Vagina (tissue), 2 donors: ENCODE measurements at places on chromosomes 4 and X. TPM values are rescaled to one million over a fixed set of nuclear protein-coding genes. Genes with fewer than 3 reads are reported as not detected.
A peak's percentile ranks its signal among the peaks of the same experiment; 100 is the strongest.

SOD3 gene
- total RNA-seq: 280 TPM

HELT gene
- not detected for total RNA-seq

- H3K36me3 ChIP-seq: no peaks in the 10 kb centered on the region
- no peaks in the 10 kb centered on the region for H3K4me1 ChIP-seq
- H3K27me3 ChIP-seq: no peaks in the 10 kb centered on the region
- no peak for DNase-seq
- H3K27ac ChIP-seq: no peak overlapping the region
Measured at GRCh38 chr4:128159967-128160366, 98.9 kb downstream of the LARP1B start.

DAPP1 gene
- 22.6 TPM for total RNA-seq

DNA sequence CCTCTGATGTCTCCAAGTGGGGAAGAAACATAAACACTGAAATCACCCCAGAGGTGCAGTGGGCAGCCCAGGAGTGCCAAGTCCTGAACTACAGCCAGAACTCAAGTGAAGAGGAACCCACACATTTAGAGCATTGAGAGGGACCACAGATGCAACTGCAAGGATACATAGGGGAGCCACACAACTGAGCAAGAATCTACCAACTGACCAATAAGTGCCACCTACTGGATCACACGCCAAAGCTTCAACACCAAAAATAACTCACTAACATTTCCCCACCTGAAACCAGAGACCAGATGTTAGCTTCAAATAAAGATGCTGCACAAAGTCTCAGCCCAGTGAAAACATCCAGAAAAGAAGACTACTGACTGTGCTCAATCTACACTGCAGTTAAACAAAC lies 276.7 kb upstream of the GRIA3 start:
- H3K27ac ChIP-seq: no peak overlapping the region
- no peak overlapping the region for H3K4me3 ChIP-seq
- no peaks in the 10 kb centered on the region for H3K4me1 ChIP-seq

DNA sequence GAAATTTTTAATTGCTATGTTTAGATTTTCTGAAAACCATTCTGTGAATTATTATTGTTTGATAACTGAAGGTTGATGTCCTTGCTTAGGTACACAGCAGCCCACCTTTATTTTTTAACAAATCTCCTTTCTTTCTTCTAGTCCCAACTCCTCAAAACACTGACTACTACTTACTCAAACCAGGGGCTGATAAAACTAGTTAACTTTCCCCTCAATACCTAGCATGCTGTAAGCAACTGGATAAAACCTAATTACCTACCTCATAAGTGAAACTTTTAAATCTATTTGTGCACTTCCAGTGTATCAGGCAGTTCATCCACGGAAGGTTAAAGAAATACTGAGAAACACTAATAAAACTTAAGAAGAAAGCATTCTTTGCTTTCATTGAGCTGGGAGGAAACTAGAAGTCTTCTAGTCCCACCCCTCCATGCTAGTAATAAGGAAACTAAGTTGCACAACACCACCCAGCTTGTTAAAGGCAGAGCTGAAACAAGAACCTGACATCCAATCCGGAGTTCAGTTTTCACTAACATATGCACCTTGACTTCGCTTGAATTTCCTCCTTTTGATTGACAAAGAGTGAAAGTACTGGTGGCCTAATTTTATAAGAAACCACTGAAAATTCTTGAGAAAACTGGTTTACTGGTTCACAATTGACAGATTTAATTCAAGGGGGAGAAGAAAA lies 180.2 kb upstream of the TET2 start:
- no peak for DNase-seq
- no peaks in the 10 kb centered on the region for H3K27me3 ChIP-seq
- H3K36me3 ChIP-seq: no peaks in the 10 kb centered on the region
- H3K4me1 ChIP-seq: peaks cover 6% of the 10 kb centered on the region
- H3K27ac ChIP-seq: peak overlapping the region; percentile 15

DNA sequence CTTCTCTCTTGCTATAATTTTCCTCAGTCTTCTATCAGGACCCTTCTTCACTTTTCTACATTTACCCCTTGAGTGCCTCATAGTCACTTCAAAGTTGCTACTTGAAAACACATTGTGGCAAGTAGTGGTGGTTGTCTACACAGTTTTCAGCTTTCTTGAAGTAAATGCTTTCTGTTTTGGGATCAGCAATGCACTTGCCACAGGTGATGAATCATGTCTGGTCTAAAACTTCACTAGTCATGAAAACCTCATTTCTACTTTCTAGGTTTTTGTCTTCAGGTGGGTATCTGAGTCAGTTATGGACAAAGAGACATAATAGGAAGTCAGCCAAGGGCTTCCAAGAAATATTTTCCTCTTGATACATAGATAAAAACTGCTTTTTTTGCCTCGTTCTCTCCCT lies 359.2 kb downstream of the CCSER1 start:
- DNase-seq: no peak
- H3K36me3 ChIP-seq: no peaks in the 10 kb centered on the region
- no peak overlapping the region for H3K27ac ChIP-seq
- H3K4me1 ChIP-seq: no peaks in the 10 kb centered on the region

TCEAL5 gene
- total RNA-seq: 0.98 TPM

GRCh38 chrX:119971184-119971583 lies 27.6 kb upstream of the NKAP start:
- H3K4me3 ChIP-seq: no peak overlapping the region
- no peaks in the 10 kb centered on the region for H3K36me3 ChIP-seq
- H3K4me1 ChIP-seq: no peaks in the 10 kb centered on the region
- H3K27ac ChIP-seq: no peak overlapping the region
- no peaks in the 10 kb centered on the region for H3K27me3 ChIP-seq
- DNase-seq: no peak

DNA sequence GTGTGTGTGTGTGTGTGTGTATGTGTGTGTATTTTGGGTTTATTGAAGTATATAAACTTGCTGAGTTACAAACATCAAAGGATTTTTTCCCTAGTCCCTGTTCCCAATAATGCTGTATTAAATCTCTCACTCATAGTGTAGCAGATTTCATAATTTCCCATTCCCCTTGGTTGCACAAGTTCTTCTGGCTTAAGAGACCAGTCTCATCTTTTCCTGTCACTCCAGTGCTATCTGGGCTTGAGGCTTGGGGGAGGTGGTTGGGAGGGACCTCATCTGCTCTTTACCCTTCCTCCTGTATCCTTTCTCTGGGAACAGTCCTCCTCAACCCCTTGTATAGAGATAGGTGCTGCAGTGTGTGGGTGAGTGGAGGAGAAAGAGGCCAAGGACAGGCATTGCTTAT lies 285.4 kb upstream of the BOD1L1 start:
- H3K4me1 ChIP-seq: no peaks in the 10 kb centered on the region
- DNase-seq: no peak
- no peak overlapping the region for H3K27ac ChIP-seq
- no peak overlapping the region for H3K4me3 ChIP-seq
- no peaks in the 10 kb centered on the region for H3K36me3 ChIP-seq

DNA sequence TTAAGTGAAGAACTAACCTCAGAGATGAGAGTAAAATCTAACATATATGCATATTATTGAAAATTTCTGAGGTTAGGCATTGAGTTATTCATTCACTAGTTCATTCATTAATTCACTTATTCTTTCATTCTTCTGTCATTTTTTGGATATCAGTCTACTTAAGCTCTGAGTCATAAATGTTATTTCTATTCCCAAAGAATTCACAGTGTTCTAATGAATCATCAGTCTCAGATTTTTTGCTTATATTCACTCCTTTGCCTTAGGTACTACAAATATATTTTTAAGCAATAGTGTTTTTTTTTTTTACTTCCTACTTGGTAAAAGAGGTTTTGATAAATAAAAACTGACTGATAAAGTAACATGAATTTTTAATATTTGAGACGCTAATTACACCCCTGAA lies 95.2 kb upstream of the DKK2 start:
- H3K36me3 ChIP-seq: no peaks in the 10 kb centered on the region
- DNase-seq: no peak
- H3K4me1 ChIP-seq: no peaks in the 10 kb centered on the region
- H3K27ac ChIP-seq: no peak overlapping the region
- H3K4me3 ChIP-seq: no peak overlapping the region
- no peaks in the 10 kb centered on the region for H3K27me3 ChIP-seq

HELQ gene
- total RNA-seq: 14.2 TPM

KLHL15 gene
- total RNA-seq: 9.8 TPM

DNA sequence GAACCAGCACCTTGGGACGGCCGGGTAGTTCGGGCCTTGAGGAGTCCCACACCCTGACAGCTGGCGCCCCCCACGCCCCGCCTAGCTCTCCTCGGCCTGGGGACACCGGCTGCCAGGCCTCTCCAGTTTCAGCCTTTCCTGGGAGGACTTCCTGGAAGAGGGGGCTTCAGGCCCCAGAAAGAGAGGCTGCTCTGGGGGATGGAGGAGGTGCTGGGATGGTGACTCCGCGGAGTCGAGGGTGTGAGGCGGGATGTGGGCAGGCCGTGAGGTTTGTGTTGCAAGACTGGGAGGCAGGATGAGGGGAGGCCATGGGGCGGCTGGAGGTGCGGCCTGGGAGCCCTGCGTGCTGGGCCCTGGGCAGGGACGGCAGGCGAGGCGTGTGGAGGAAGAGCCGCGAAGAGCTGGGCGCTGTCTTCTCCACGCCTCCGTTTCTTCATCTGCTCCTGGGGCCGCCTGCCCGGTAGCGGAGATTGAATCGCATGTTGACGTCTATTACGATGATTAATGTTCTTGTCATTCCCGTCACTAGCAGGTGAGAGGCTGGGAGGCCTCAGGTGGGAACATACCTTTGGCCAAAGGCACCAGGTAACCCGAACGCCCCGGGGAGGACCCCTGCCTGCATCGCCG lies 918 bp upstream of the FGFRL1 start:
- H3K36me3 ChIP-seq: no peaks in the 10 kb centered on the region
- H3K27ac ChIP-seq: peak overlapping the region; percentile 87
- H3K27me3 ChIP-seq: no peaks in the 10 kb centered on the region
- DNase-seq: peak; percentile 94
- H3K4me1 ChIP-seq: peaks cover 30% of the 10 kb centered on the region

DNA sequence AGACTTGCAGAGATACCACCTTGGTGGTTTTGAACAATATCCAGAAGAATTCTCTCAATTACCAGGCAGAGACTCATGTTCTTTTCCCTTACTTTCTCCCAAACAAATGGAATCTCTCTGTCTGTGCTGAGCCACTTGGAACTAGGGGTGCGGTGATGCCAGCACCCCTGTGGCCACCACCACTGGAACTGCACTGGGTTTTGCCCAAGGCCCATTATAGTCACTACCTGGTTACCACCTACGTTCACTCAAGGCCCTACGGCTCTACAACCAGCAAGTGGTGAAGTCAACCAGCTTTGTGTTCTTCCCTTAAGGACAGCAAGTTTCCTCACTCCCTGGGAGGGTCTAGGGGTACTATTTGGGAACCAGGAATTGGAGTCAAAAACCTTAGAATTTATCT lies 1183.7 kb downstream of the FSTL5 start:
- no peak for DNase-seq
- no peak overlapping the region for H3K4me3 ChIP-seq
- H3K27ac ChIP-seq: no peak overlapping the region
- no peaks in the 10 kb centered on the region for H3K36me3 ChIP-seq
- H3K4me1 ChIP-seq: no peaks in the 10 kb centered on the region

- no peaks in the 10 kb centered on the region for H3K36me3 ChIP-seq
- H3K27me3 ChIP-seq: no peaks in the 10 kb centered on the region
- H3K4me1 ChIP-seq: peaks cover 4% of the 10 kb centered on the region
- H3K4me3 ChIP-seq: no peak overlapping the region
- H3K27ac ChIP-seq: no peak overlapping the region
Measured at GRCh38 chrX:68420559-68420958, 12.7 kb downstream of the OPHN1 start.

DNA sequence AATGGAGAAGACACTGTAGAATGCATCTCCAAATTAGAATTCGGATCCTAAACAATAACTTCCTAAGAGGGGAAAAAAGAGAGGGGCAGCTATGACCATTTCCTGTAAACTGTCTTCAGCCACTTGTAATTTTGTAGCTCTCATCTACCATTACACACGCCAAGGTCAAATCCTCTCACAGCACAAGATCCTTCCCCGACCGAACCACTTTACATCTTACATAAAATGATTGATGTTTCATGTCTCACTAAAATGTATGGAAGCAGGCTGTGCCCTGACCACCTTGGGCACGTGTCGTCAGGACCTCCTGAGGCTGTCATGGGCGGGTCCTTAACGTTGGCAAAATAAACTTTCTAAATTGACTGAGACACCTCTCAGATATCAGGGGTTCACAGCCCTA lies 24.1 kb upstream of the PBDC1 start:
- DNase-seq: no peak
- H3K4me1 ChIP-seq: peaks cover 22% of the 10 kb centered on the region
- peak overlapping the region; percentile 27 for H3K4me3 ChIP-seq
- H3K36me3 ChIP-seq: no peaks in the 10 kb centered on the region
- H3K27ac ChIP-seq: peak overlapping the region; percentile 53

PAGE2B gene
- total RNA-seq: not detected

TIGD4 gene
- 0.49 TPM for total RNA-seq

GRCh38 chrX:86237482-86237881 lies 89.2 kb downstream of the DACH2 start:
- no peak for DNase-seq
- H3K27ac ChIP-seq: no peak overlapping the region
- no peaks in the 10 kb centered on the region for H3K27me3 ChIP-seq
- H3K36me3 ChIP-seq: no peaks in the 10 kb centered on the region
- H3K4me3 ChIP-seq: no peak overlapping the region
- no peaks in the 10 kb centered on the region for H3K4me1 ChIP-seq

DNA sequence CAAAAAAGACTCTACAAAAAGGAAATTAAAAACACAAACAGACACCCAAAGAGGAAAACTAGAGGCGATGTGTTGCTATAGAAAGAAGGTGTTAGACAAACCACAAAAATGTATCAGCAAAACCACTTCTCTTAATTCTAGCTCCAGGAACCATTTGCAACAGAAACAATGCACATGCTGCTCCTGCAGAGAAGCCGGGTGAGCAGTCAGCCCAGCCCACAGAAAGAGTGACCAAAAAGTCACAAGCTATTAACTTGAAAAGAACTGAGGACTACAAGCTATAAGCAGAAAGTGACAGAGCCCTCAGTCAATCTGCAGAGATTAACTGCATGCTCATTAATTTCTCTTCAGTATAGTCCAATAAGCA lies 96.2 kb upstream of the KLHL13 start:
- no peaks in the 10 kb centered on the region for H3K27me3 ChIP-seq
- no peaks in the 10 kb centered on the region for H3K36me3 ChIP-seq
- H3K27ac ChIP-seq: no peak overlapping the region
- H3K4me3 ChIP-seq: no peak overlapping the region
- no peak for DNase-seq

GRCh38 chr4:76053730-76054129 lies 17.9 kb upstream of the CXCL11 start:
- H3K27me3 ChIP-seq: no peaks in the 10 kb centered on the region
- no peak overlapping the region for H3K27ac ChIP-seq
- no peak for DNase-seq
- no peaks in the 10 kb centered on the region for H3K4me1 ChIP-seq

DNA sequence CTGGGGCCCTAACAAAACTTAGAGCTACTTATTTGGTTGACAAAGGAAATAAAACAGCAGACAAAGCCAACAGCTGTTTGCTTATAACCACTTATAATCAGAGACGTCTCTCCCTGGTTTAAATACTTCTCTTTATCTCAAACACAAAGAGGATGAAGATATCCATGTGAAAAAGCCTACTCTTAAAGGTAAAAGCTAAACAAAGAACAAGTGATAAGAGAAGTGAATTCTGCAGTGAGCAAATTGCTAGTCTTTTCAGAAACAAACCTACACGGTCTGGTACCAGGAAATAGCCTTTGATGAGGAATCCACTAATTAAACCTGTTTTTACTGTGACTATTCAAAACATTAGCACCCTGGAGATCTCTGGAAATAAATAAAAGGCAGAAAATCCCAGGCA lies 46.7 kb downstream of the GRIA3 start:
- no peak overlapping the region for H3K4me3 ChIP-seq
- H3K27me3 ChIP-seq: no peaks in the 10 kb centered on the region
- H3K36me3 ChIP-seq: no peaks in the 10 kb centered on the region
- DNase-seq: no peak
- H3K27ac ChIP-seq: no peak overlapping the region
- H3K4me1 ChIP-seq: no peaks in the 10 kb centered on the region

- H3K4me3 ChIP-seq: no peak overlapping the region
- DNase-seq: no peak
- H3K27me3 ChIP-seq: no peaks in the 10 kb centered on the region
Measured at GRCh38 chr4:152784490-152785350, 5.0 kb downstream of the ARFIP1 start.
